Mammary epithelial cell (primary cell): ENCODE measurements at places on chromosomes 5 and 9.

DNA sequence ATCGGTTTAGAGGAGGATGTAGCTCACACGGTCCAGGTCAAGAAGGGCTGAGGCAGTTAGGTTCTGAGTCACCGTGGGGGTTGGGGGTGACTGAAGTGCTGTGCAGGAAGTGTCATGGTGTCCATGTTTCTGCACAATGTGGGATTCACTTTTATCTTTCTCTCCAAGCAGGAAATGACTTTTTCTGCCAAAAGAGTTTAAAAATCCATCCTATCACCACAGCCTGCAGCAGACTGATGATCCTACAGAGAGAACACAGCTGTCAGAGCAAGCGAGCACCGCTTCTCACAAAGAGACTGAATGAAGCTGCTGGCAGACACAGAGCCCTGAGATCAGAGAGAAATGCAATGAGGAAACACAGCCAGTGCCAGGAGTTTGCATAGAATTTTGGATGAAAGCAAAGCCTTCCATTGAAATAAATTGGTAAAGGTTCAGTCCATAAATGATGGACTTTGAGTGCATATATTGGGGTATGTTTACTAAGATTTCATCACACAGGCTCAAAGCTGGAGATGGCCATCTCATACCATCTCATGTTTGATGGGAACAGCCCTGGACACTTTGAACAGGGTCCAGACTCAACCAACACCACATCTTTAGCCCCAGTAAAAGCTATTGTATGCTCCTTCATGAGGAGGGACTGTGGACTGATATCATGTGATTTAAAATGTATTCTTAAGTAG is 213.9 kb upstream of the FBXL7 start:
- DNase-seq, result no peak

- DNase-seq, result peak; percentile 11
These were observed 363.3 kb downstream of the KDM4C start for GRCh38 chr9:7121055-7121454.

DNA sequence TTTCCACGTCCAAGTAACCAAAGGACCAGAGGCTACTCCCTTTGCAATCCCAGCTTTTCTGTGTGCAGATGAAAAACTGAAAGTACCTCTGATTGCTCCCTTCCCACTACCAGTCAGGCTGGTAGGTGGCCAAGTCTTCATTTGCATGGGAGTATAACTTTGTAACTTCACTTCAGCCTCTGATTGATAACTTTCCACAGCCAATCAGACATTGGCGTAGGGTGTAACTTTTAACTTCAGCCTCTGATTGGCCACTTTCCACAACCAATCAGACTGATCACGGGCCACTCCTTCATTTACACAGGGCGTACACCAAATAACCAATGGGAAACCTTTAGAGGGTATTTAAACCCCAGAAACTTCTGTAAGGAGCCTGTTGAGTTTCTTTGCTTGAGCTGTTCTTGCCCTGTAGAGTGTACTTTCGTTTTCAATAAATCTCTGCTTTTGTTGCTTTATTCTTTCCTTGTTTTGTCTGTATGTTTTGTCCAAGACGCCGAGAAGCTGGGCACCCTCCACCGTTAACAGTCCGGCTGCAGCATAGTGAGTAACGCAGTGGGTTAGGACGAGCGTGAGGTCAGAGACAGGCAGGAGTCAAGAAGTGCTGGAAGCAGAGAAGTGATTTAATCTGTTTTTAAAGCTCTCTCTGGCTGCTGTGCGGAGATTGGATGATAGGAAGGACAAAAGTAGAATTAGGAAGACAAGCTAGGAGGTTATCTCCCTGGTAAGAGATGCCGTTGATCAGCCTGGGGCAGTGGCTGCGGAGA is 3.5 kb upstream of the EXOSC2 start:
- DNase-seq, result peak; percentile 98

DNA sequence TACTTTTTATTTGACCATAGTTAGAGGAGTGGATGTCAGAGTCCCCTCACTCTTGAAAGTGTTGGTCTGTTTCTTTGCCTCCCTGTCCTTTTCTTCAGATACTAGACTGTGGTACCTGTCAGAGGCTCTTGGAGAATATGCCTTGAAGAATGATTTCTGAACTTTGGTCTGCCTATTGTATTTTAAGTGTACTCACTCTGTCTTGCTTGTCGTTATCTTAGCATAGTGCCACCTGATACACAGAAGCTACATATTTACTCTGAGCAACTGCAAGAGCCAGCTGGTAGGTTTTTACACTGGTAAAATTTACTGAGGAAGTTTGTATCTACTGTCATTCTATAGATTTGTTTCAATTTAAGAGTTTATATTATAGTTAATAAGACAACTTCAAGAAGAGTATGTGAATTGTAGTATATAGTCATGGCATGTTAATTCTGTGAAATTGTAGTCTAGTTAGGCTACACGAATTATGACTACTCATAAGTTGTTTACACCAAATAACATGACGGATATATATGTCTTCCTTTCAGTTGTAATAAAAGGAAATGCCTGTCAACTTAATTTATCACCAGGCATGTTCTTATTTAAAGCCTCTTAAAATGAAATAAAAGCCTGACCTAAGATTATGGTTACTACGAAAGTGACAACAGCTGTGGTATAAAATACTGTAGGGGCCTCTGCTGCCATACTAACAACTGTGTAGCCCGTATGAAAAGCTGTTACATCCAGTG is 201.7 kb downstream of the KDM4C start:
- no peak for DNase-seq

DNA sequence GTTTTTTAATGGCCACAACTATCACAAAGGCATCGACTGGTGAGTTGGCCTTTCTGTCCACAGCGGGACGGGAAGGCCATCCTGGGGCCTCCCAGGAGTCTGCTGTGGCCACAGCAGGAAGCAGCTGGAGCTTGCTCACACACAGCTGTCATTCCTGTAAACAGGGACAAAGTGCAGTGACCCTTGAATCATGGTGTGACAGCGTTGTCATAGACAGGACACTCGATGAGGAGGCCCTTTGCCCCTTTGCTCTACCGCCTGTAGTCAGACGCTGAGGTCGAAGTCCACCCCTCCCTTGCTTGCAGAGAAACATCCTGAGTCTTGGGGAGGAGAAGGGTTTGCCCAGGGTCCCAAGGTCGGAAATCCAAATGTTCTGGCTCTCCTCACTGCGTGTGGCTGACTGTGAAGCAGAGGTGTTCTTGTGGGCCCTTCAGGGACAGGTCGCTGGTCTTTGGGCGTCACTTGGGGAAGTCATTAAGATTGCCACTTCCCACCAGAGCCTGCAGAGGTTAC is 35.1 kb downstream of the NDST1 start:
- no peak for DNase-seq

DNA sequence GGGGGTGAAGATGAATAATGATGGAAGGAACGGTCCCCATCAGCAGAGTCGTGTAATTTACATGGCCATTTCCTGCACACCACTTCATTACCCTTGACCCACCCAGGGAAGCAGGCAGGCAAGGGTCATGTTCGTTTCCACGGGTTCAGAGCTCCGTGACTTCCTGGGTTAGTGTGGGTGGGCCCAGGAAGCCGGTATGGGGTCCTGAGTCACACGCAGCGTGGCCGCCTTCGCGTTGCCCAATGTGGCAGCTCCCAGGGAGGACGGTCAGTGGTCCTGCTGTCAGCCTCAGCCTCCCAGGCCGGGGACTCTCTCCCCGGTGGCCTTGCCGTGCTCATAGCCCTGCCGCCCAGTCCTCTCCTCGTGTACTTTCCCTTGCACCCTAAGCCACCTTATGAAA is 5.1 kb upstream of the TERT start:
- DNase-seq, result no peak

GRCh38 chr9:91886414-91887076 is 63.5 kb downstream of the ROR2 start:
- no peak for DNase-seq

- DNase-seq, result no peak
These were observed 3.8 kb downstream of the ADAMTS13 start for GRCh38 chr9:133426011-133426410.

DNA sequence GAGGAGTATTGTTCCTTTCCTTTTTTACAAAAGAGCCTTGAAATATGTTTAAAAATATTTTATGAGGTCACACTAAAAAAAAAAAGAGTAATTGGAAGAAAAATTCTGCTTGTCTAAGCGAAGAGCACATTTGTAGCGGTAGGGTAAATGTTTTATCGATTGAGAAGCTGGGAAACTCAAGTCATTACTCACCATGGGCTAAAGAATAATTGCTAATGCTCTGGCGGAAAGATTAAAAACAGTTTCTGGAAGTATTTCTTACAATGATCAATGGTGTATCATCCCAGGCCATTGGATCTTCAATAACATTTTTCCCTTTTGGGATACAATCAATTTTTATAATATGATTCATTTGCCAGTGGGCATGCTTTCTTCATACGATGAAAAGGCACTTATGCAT is 450.0 kb downstream of the RASEF start:
- DNase-seq, result no peak

DNA sequence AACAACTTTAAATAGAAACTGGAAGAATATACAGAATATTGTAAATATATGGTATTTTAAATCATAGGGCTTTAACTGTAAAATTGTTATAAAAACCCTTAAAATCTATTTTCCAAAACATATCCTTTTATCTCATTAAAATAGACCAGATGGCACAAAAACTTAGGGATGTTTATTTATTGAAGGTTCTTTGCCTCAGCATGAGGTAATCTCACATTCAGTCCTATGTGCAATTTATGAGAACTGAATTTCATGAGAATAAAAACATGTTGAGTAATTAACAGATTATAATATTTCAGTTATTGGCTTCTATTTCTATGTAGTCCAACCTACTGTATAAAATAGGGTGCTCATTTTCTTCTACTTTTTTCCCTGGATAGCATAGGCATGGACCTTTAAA is 329.2 kb upstream of the PRR16 start:
- no peak for DNase-seq

- DNase-seq, result no peak
These were observed 90.5 kb upstream of the RANBP3L start for GRCh38 chr5:36392186-36392585.

GRCh38 chr9:20988671-20989315 is 42.6 kb downstream of the HACD4 start:
- no peak for DNase-seq

DNA sequence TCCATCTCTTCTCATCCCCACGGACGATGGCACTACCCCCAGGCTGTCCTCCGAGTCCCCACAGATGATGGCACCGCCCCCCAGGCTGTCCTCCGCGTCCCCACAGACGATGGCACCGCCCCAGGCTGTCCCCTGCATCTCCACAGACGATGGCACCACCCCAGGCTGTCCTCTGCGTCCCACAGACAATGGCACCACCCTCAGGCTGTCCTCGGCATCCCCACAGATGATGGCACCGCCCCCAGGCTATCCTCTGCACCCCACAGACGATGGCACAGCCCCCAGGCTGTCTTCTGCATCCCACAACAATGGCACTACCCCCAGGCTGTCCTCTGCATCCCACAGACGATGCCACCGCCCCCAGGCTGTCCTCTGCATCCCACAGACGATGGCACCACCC is 57.4 kb upstream of the PTCH1 start:
- DNase-seq, result no peak

- no peak for DNase-seq
These were observed 64.1 kb downstream of the SLC1A3 start for GRCh38 chr5:36670548-36670947.

- DNase-seq, result no peak
These were observed 523.5 kb upstream of the SEMA6A start for GRCh38 chr5:117098094-117098493.

DNA sequence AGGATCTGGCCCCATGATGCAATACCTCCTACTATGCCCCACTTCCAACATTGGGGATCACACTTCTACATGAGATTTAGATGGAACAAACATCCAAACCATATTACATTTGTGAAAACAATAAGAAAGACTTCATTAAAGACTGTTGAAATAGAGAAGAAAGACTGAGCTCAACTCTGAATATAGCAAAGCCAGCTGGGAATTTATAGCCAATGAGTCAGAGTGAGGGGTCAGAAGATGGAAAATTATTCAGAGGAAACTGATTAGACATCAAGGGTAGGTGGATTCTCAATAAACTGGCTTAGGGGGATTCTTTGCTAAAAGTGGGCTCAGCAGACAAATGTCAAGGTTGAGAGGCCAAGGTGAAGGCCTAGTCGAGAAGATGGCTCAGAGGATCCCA is 25.6 kb downstream of the BTF3 start:
- DNase-seq, result no peak

GRCh38 chr9:107738789-107739188 is 249.2 kb upstream of the KLF4 start:
- no peak for DNase-seq

DNA sequence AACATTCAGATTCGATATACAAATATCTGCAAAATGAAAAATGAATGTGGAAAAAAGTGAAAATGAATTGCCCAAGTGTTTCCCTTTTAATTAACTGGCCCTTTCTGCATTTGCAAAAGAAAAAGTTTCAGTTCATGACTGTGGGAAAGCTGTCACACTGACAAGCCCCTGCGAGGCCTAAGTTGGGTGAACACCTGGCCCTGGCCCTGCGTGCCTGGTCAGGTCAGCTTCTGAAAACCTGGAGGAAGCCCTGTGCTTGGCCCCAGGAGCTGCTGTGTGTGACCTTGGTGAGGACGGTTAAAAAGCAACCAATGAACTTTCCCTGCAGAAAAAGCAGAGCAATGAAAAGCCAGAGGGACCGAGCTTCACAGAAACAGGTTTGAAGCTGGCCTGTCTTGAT is 41.0 kb upstream of the SHC3 start:
- no peak for DNase-seq

DNA sequence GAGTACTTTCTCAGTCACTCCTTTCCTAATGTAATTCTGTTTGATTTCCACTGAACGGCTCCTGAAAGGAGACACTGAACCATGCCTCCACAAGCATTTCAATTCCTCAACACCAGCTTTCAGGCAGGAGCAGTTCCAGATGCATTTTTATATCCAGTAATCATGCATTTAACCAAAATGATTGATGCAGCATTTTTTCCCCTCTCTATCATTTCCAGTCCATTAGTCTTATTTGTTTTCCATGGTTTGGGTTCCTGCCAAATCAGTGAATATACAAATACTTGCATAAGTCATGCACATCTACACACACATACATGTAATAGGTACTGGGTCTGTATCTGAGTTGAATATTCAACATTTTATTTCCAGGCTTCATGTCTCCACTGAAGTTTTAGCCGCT is 122.7 kb downstream of the GRIA1 start:
- no peak for DNase-seq

DNA sequence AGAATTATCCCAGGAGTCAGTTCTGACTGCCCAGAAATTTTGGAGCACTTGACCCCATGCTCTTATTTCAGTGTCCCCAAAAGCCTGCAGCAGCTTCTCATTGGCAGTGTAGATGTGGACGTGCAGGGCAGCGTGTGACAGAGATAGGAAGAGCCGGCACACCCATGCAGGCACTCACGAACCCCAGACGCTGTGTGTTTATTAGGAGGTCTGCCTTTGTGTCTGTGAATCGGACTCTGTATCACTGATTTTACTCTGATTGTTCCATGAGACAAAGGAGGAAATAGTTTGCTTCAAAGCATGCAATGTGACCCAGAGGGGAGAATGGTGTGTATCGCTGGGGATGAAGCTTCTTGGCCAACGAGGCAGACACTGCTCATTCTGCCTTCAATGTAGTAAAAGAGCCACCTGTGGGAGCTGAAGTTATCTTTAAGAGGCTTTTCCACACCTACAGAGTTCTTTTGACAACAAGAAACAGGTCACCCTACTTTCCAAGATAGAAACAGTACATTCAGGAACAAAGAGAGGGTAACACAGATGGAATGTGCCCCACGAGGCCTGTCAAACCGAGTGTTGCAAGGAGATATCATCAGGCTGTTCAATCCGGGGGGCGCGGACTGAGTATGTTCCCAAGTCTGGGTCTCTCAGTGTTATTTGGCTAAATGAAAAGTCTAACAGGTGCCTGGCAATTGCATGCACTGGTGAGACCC is 224.0 kb downstream of the NTRK2 start:
- DNase-seq, result no peak
